ENCODE measurements at places on chromosomes 4 and X.

DNA sequence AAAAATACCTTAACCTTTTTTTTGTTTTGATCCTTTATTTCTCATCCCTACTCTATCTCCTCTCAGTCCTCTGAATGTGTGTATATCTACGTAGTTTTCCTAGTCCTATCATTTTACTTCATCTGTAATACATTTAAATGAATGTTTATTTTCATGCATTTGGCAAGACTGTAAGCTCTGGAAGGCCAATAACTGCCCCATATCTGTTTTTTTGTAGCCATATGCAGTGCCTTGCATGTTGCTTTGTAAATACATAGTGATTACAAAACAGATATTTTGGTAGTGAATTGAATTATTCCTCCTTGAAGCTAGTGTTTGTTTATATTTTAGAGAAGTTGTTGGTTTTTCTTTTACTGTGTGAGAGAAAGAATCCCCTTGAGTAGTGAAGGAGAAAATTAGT lies 450.2 kb downstream of the PCDH18 start:
- no peak for DNase-seq

DNA sequence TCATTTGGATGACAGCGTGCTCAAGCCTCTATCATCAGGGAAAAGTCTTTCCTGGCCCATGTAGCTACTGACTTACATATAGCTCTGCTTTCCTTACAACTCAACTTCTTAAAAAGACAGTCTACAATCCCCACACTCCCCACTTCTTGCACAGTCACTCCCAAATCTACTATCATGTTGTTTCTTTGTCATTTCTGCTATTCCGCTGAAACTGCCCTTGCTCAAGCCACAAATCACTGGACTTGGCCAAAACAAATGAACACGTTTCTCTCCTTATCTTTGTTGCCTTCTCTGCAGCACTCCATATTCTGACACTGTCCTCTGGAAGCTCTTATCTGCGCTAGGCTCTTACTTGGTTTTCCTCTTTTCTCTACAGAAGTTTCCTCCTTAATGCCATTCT lies 28.2 kb downstream of the GPRIN3 start:
- no peak for DNase-seq

GRCh38 chr4:174260099-174260498 lies 23.4 kb downstream of the FBXO8 start:
- no peak for DNase-seq

- DNase-seq, result no peak
These were observed 142.3 kb upstream of the F9 start for GRCh38 chrX:139388254-139388653.

GRCh38 chr4:2303121-2303685 lies 41.3 kb upstream of the MXD4 start:
- DNase-seq, result no peak

Data from NCI-H1092 treated with DMSO at 0.1 percent for 48 hours (cell line).